ENCODE measurements at places on chromosomes 2 and 18. TPM values are rescaled to one million over a fixed set of nuclear protein-coding genes. Genes with fewer than 3 reads are reported as not detected.

GRCh38 chr2:128520791-128521190 is 202.1 kb upstream of the HS6ST1 start:
- DNase-seq, result no peak

DNA sequence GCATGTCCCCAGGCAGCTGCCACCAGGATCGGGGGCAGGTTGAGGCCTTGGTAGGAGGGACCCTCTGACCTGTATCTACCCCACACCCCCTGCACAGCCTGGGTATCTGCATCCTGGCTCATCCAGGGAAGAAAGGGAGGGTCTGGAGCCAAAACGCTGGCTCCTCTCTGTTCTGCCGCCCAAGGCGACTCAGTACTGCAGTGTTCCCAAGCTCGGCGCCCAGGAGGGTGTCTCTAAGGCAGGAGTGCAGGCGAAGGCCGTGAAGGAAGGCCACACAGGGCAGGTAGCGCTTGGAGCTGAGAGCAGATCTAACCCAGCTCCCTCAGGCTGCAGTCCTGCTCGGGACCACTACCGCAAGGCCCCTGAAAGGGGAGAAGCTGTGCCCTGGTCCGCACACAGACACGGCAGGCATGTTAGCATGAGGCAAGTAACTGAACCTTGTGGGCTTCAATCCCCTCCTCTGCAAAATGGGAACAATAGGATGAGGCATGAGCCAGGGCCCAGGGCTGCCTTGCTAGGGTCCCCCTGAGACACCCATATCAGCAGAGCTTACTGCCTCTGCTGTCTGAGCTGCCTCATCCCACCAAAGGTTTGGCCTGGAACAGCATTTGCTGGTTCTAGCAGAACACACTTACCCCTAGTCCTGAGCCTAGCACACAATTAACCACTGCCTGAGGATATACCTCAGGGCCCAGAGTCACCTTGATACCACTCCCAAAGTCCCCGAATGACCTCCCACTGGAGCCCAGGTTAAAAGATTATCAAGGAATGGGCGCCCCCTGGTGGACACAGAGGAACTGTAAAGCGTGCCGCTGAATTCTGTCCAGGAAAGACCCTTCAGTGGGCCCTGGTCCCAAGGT is 6.5 kb downstream of the PTMA start:
- DNase-seq, result peak; percentile 72

The TTL gene
- polyA plus RNA-seq, result 26.2 TPM

The RBKS gene
- polyA plus RNA-seq, result not detected

The NEB gene
- 1,705 TPM for polyA plus RNA-seq
